Activated T-helper 2 cell treated with anti-CD3 and anti-CD28 coated beads, Interferon-gamma antibody, Interleukin-2, Interleukin-4, amounts not matched to agents 10 μg/mL and 5 μg/mL and 100 μg/mL, durations not matched to agents 14 hours and 24 hours and 36 hours (primary cell): ENCODE measurements at places on chromosomes 13 and 19. TPM values are rescaled to one million over a fixed set of nuclear protein-coding genes. Genes with fewer than 3 reads are reported as not detected.

The ZNF44 gene
- 8.6 and 8.7 TPM in 2 replicates for total RNA-seq

The SLC1A6 gene
- total RNA-seq: not detected in 2 replicates

The NLRP5 gene
- total RNA-seq: not detected in 2 replicates

The CCDC61 gene
- 25.3 and 31.2 TPM in 2 replicates for total RNA-seq

The RYR1 gene
- total RNA-seq: 8.0 and 8.7 TPM in 2 replicates

The TEKTIP1 gene
- 2.0 and 2.5 TPM in 2 replicates for total RNA-seq

The PCDH8 gene
- 0.14 TPM in 1 of 2 replicates, not detected in the other for total RNA-seq

The CYP2A7 gene
- not detected in 2 replicates for total RNA-seq

The CD209 gene
- not detected in 2 replicates for total RNA-seq

The OR7C1 gene
- total RNA-seq: not detected in 2 replicates

The ZNF177 gene
- 0.46 and 0.48 TPM in 2 replicates for total RNA-seq

The EDNRB gene
- not detected in 2 replicates for total RNA-seq

The CCDC70 gene
- not detected in 2 replicates for total RNA-seq

The CD37 gene
- total RNA-seq: 141 TPM in 2 replicates

The ZNF682 gene
- 4.8 TPM in 2 replicates for total RNA-seq

The FAM216B gene
- total RNA-seq: not detected in 2 replicates

The LTBP4 gene
- 101 and 104 TPM in 2 replicates for total RNA-seq
